ENCODE measurements at places on chromosomes 4 and X. TPM values are rescaled to one million over a fixed set of nuclear protein-coding genes. Genes with fewer than 3 reads are reported as not detected.

BEX1 gene
- total RNA-seq: 16.6 TPM

GRCh38 chr4:116357758-116358157, 727.6 kb downstream of the TRAM1L1 start:
- no peak overlapping the region for H3K4me3 ChIP-seq
- H3K27me3 ChIP-seq: no peaks in the 10 kb centered on the region
- no peak overlapping the region for H3K27ac ChIP-seq
- no peaks in the 10 kb centered on the region for H3K36me3 ChIP-seq
- no peaks in the 10 kb centered on the region for H3K4me1 ChIP-seq

- H3K27ac ChIP-seq: no peak overlapping the region
- no peak for DNase-seq
- no peaks in the 10 kb centered on the region for H3K27me3 ChIP-seq
- H3K4me3 ChIP-seq: no peak overlapping the region
- H3K4me1 ChIP-seq: no peaks in the 10 kb centered on the region
Measured at GRCh38 chrX:131330735-131331134, 41.6 kb upstream of the IGSF1 start.

- no peaks in the 10 kb centered on the region for H3K36me3 ChIP-seq
- H3K27ac ChIP-seq: no peak overlapping the region
- DNase-seq: no peak
Measured at GRCh38 chr4:155722336-155722735, 36.5 kb upstream of the GUCY1B1 start.

DNA sequence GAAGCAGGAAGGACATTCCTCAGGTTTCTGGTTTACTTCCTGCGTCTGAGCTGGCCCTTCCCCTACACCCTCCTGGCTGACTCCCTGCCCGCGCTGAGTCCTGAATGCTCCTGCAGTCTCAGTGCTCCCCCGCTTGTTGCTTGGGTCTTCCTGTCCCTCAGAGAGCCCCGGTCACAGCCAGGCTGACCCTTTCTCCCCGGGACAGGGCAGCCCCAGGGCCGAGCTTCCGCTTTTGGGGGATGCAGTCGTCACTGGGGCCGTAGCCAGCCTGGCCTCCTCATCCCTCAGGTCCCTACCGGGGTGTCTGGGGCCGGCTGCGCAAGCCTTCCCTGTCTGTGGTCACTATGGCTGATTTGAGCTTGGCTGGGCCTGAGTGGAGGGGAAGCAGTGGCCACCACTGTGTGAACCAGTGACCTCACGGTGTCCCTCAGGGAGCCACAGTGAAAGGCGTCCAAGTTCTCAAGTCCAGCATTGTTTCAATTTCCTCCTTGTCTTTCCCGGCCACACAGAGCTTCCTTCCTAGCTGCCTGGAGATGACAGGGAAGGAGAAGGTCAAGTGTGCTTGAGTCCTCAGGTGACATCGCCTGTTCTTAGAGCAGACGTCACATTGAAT, 34.1 kb upstream of the ASMTL start:
- no peaks in the 10 kb centered on the region for H3K27me3 ChIP-seq
- H3K4me3 ChIP-seq: no peak overlapping the region
- H3K27ac ChIP-seq: no peak overlapping the region
- no peaks in the 10 kb centered on the region for H3K4me1 ChIP-seq
- no peaks in the 10 kb centered on the region for H3K36me3 ChIP-seq

DNA sequence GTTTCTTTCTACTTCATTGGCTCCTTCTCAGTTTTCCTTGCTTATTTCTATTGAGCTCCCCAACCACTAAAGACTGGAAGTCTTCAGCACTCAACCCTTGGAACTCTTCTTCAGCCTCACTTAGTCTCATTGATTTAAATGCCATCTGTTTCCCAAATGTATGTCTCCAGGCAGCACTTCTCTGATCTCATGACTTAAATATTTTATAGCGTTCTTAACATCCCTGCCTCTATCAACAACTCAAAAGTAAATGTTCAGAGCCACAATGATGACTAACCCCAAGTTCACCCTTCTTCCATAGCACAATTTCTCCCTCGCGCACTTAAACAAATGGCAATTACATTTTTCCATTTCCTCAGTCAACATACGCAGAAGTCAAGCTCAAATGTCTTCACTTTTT, 1393.3 kb downstream of the ARAP2 start:
- H3K27me3 ChIP-seq: no peaks in the 10 kb centered on the region
- no peaks in the 10 kb centered on the region for H3K4me1 ChIP-seq
- no peak overlapping the region for H3K4me3 ChIP-seq
- no peaks in the 10 kb centered on the region for H3K36me3 ChIP-seq
